ENCODE measurements at places on chromosomes 1 and 21.

DNA sequence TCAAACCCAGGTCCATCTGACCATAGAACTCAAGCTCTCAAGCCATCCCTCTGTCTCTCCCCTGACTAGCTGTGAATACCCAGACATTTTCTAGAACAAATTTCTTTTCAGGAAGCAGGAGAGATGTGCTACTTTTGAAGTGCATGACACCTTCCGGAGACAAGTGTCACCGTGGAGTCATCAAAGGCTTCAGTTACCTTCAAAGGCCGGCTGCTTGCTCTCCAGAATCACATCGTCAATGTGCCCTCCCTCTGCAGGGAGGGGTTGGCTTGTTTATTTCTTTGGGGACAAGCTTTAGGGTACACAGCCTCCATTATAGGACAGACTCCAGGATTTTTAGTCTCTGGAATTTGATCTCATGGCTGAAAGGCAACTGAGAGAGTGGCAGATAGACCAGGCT lies 37.7 kb upstream of the IGSF21 start:
- no peak for DNase-seq

DNA sequence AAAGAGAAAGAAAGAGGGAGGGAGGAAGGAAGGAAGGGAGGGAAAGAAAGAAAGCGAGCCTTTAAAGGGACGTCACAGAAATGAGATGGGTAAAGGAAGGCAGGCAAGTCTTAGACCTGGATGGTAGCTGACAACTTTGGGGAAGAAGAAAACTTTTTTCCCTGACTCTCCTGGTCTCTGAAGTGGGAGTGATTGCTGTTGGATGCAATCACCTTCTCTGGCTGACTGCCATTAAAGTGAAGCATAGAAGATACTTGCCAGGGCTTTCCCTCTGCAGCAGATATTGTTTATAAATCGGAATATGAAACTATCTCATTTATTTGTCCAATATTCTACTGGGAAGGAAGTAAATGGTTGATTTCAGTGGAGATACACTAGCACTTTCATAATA lies 27.0 kb downstream of the VCAM1 start:
- DNase-seq, result no peak

GRCh38 chr21:42905195-42905594 lies 12.1 kb downstream of the NDUFV3 start:
- no peak for DNase-seq

- no peak for DNase-seq
Measured at GRCh38 chr1:16224472-16224871, 12.0 kb upstream of the ARHGEF19 start.

DNA sequence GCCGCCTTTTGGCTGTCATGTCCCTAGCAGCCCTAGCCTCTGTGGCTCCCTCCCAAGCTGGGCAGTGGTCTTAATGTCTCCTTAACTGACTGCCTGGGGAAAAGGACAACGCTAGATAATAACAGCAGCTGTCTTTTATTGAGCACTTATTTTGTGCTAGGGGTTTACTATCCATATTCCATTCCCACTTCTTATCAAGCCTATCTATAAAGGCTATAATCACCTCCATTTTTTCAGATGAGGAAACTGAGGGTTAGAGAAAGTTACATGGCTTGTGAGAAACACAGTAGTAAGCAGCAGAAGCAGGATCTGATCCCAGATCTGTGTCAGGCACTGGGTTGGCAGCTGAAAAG lies 6.2 kb downstream of the SH3BGRL3 start:
- no peak for DNase-seq

DNA sequence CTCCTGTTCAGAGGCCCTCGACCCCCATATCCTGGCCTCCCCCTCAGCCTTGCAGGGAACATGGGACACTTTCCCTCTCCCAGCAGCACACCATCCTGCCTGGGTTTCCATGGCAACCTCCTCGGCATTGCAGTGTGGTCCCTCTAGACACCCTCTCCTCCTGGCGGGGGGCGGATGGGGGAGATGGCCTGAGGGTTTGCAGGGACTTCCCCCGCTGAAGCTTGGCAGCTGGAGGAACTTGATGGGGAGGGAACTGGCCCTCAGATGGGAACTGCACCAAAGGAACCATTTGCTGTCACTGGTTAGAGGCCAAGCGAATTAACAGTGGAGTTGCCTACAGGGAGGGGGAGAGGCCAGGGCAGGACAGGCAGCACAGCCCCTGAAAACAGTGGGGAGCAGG lies 28.7 kb downstream of the RIMS3 start:
- DNase-seq, result no peak

DNA sequence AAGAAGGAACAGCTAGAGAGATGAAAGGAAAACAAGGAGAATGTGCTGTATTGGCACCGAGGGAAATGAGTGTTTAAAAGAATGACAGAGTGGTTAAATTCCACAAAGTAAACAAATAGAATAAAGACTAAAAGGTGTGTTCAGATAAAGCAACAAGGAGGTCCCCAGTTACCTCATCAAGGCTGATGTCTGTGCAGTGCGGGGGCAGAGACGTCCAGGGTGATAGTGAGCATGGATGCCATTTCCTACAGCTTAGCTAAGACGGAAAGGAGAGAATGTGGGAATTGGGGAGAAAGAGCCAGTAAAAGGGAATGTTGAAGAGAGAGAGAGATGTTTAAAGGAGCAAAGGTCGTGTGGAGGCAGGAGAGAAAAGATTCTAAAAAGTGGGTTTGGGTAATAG lies 15.5 kb downstream of the LMOD1 start:
- DNase-seq, result no peak

- DNase-seq, result no peak
Measured at GRCh38 chr1:211910913-211911485, 80.4 kb upstream of the LPGAT1 start.

All from left renal cortex interstitium (tissue), 4 donors.